ENCODE measurements at places on chromosomes 3 and 15. TPM values are rescaled to one million over a fixed set of nuclear protein-coding genes. Genes with fewer than 3 reads are reported as not detected.

The B2M gene
- 2,217 TPM for total RNA-seq

The FEZF2 gene
- not detected for total RNA-seq

The SLC22A14 gene
- total RNA-seq = 0.59 TPM

The CD86 gene
- not detected for total RNA-seq

The LPCAT4 gene
- total RNA-seq = 5.0 TPM

The TBC1D2B gene
- 40.1 TPM for total RNA-seq

The HESX1 gene
- total RNA-seq = not detected

The TMEM45A gene
- 107 TPM for total RNA-seq

The WDR76 gene
- total RNA-seq = 11.5 TPM

The GPR176 gene
- total RNA-seq = 142 TPM

The KCNMB2 gene
- total RNA-seq = not detected

The MEIS2 gene
- total RNA-seq = 63.4 TPM

The GOLGA6B gene
- not detected for total RNA-seq

The COL7A1 gene
- 55.2 TPM for total RNA-seq

The GPR171 gene
- total RNA-seq = not detected

The LRRC49 gene
- 28.2 TPM for total RNA-seq

All from smooth muscle cell of the umbilical artery (primary cell).